ENCODE measurements at places on chromosomes 16 and 17.

GRCh38 chr16:54140057-54140787, 146.4 kb downstream of the IRX3 start:
- DNase-seq = no peak

- no peak for DNase-seq
Measured at GRCh38 chr17:39098588-39098987, 52.8 kb downstream of the PLXDC1 start.

DNA sequence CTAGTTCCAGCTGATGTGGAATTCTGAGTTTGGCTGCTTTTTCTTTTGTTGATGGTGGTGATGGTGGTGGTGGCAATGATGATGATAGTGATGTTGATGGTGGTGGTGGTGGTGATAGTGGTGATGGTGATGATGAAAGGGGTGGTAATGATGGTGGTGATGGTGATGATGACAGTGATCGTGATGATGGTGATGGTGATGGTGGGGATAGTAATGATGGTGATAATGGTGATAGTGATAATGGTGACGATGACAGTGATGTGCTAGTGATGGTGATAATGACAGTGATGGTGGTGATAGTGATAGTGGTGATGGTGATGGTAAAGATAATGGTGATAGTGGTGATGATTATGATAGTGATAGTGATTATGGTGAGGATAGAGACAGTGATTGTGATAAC, 61.5 kb downstream of the BMERB1 start:
- DNase-seq = no peak

- no peak for DNase-seq
Measured at GRCh38 chr17:75750661-75751423, 14.2 kb downstream of the GALK1 start.

- DNase-seq = no peak
Measured at GRCh38 chr17:4146641-4147040, 3.6 kb downstream of the CYB5D2 start.

- DNase-seq = no peak
Measured at GRCh38 chr16:3656491-3657468, 2.3 kb downstream of the DNASE1 start.

DNA sequence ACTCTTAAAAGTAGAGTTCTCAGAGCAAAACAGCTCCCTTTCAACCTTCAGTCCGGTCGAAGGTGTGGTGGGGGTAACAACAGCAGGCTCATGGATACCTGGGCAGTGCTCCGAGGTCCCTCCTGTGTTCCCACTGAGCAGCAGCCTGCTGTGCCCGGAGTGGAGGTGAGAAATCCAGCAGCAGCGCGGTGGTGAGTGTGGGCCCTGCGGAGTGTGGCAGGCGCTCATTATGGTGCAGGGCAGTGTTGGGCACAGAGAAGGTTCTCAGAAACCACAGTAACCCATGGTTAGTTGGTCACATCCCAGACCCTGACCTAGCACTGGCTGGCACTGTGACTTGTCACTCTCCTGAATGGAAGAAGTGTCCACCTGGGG, 5.0 kb upstream of the P4HB start:
- DNase-seq = no peak

DNA sequence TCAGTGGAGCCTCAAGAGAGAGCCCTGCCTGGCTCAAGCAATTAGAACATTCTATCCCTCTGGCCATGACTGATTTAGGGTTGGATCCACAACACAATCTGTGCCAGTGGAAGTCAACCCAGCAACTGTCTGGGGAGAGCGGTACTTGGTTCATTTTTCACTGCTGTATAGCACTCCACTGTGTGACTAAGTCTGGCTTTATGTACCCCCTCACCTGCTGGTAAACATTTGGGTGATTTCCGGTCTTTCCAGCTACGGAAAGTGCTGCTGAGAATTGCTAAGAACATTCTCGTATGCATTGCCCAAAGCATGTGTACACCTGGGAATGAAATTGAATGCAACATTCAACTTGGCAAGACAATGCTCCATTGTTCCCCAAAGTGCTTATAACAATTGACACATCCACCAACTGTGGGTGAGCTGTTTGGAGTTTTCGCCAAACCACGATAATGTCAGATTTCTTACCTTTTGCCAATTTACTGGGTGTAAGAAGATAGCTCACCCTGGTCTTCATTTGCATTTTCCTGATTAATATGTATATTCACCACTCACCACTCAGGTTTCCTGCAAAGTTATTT, 63.5 kb upstream of the MED9 start:
- no peak for DNase-seq

DNA sequence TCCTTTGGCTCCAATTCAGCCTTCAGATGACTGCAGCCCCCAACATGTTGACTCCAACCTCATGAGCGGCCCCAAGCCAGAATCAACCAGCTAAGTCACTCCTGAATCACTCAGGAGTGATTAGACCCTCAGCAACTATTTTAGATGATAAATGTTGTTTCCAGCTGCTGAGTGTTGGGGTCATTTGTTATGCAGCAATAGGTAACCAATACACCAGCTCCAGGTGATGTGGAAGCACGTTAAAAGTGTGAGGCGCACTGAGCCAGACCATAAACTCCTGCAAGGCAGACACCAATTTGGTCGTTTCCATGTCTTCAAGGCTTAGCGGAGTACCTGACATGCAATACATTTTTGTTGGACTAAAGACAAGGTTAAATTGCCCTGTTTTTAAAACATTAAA, 17.5 kb downstream of the COQ7 start:
- no peak for DNase-seq

DNA sequence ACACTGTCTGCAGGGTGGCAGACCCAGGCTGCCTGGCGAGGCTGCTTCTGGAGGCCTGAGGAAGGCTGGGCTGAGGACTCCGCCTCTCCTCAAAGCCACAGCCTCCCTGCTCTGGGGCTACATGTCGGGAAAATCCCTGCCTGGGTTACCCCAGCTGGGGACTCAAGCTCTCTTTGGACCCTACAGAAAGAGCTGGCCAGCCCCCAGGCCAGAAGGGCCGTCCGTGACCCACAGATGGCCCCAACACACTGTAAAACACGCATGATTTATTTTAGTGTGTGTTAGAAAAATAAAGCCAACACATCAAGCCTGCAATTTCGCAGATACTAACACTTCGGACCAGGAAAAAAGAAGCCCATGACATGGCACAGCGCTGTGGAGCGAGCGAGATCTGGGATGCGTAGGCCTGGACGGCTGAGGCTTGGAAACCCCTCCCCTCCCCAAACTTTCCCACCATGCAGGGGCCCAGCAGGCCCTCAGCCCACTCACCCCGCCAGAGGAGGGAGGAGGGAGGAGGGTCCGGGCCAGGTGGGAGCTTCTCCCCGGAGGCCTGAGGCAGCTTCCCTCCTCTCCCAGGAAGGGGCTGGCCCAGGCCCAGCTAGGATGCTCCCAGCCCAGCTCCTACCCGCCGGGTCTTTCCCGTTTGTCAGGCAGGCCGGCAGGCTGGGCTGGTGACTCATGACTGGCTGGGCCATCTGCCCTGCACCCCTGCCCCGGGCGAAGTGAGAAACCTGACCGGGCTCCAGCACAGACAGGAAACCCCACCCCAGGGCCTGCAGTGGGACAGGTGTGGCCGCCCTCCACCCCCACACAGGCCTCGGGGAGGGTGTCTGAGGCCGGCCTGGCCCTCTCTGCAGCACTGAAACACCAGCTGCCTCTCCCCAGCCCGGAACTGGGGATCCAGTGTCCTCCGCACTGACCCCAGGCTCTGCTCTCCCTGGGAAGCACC, 34.1 kb upstream of the SLC38A10 start:
- no peak for DNase-seq

DNA sequence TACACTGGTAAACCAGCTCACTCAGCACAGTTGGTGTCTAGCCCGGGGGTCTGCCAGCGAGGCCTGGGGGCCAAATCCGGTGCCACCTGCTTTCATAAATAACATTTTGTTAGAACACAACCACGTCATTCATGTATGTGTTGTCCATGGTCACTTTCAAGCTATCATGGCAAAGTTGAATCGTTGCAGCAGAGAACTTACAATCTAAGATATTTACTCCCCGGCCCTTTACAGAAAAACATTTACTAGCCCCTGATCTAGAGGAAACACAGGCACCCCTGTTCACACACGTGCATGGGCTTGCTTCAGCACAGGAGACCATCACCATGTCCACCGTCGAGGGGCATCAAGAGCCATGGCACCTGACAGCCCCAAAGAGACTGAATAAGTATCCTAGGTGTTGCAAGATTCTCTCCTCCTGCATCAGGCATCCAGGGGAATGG, 111.4 kb upstream of the DNAH9 start:
- no peak for DNase-seq

GRCh38 chr16:77408607-77409006, 26.2 kb downstream of the ADAMTS18 start:
- no peak for DNase-seq

DNA sequence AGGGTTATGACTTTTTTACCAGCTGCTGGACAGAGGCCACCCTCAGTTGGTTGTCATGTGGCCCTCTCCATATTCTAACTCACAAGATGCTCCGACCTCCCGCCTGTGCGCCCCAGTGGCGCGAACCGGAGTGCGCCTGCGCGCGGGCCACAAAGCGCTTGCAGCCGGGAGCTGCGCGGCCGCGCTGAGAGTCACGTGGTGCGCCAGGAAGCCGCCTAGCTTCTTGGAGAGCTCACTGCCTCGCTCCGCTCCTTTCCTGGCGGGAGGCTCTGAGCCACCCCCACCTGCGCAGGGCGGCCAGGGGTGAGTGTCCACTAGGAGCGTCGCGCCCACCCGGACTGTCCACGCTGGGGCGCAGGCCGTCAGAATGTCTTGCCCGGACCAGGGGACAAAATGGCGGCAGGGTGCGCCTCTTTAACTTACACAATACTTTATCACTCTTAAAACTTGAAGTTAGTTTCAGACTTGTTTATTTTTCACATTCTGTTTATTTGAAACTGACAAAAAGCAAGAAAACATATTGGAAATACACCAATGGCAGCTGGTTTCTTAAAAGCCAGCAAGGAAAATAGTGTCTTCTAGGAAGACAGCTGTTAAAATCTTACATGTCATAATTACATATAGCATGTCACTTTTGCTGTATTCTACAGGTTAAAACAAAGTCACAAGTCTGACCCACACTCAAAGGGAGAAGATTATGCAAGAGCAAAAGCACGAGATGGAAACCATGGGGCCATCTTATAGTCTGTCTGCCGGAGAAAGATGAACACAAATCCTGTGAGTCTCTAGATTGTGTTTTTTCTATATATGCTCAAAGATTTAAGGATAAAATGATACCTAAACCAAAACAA, 357.9 kb downstream of the CNTNAP4 start:
- no peak for DNase-seq

- DNase-seq = no peak
Measured at GRCh38 chr17:37052450-37052849, 103.7 kb downstream of the AATF start.

DNA sequence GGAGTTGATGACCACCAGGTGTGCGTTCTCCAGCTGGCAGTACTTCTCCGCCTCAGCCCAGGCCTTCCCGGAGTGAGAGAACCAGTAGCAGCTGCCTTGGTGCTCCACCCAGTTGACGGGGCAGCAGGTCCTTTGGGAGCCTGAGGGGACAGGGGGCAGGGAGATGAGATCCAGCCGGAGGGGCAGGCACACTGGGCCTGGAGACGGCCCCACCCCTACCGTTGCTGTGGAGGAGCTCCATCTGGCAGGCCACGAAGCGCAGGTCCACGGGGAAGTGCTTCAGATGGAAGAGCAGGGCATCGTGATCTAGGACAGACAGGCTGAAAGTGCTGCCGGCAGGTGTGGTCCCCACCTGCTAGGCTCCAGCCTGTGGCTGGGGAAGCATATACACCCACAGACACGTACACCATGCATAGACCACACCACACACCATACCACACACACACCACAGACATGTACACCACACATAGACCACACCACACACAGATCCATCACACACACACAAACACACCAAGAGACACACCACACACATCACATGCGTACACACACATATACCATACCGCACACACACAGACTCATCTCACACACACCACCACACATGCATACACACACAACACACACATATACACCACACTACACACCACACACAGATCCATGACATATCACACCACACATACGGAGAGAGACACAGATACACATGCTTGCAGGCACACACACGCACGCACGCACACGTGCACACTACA, 7.4 kb downstream of the ASGR2 start:
- no peak for DNase-seq

DNA sequence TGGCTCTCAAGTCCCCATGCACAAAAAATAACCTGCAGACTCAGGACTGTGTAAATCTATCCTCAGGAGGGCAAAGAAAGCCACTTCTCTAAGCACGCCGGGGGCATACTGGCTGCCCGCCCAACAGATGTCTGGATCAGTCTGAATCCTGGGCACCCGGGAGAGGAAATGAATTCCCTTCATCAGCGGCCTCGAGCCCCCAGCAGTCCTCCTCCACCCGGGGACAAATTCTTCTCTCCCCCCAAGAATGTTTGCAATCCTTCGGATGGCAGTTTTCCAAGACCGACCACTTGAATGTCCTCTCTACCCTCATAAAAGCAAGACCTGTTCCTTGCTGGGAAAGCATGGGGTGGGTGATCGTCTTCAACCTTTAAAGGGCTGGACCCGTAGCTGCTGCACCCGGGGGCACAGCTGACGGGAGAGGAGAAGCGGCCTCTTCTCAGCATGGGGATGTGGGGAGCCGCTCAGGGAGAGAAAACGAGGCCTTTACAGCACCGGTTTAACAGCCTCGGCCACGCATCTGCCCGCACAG, 9.4 kb upstream of the MAP2K3 start:
- DNase-seq = no peak

DNA sequence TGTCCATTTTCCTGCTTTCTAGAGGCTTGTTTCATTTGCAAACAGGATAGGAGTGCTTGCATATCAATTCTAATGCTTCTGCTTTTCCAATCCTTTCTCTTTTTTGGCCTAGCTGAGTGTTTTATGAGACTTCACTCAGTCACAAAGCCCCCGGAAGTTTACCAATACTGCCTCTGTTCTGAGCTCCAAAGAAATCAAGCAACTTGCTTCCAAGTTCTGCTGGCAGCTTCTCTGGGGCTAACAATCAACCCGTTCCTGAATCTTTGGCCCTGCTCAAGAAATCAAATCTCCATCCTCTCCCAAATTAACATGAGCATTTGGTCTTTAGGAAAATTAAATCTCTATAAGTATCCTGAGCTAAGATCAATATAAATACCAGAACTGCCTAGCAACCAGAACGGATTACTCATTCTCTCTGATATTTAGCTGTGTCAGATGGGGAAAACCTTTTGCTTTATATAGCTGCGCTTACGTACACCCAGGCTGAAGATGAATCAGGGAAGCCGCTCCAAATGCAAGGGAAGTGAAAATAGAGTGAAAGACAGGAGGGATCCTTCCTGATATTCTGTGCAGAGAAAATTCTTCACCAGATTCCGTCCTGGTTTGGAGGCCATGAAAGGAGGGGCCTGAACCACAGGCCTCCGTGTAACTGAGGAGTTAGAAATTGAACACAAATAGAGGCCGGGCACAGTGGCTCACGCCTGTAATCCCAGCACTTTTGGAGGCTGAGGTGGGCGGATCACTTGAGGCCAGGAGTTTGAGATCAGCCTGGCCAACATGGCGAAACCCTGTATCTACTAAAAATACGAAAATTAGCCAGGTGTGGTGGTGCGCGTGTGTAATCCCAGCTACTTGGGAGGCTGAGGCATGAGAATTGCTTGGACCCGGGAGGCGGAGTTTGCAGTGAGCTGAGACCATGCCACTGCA, 23.3 kb upstream of the GRB2 start:
- no peak for DNase-seq
